ENCODE measurements at places on chromosomes 13 and 19. TPM values are rescaled to one million over a fixed set of nuclear protein-coding genes. Genes with fewer than 3 reads are reported as not detected.

The FRY gene
- 11.2 TPM for total RNA-seq

The ZNF737 gene
- total RNA-seq = 8.4 TPM

The CYP4F8 gene
- total RNA-seq = not detected

The CPAMD8 gene
- 1.1 TPM for total RNA-seq

The SYT3 gene
- not detected for total RNA-seq

The RNF17 gene
- not detected for total RNA-seq

The ZNF571 gene
- total RNA-seq = 2.4 TPM

The LILRA5 gene
- total RNA-seq = not detected

The LGALS14 gene
- not detected for total RNA-seq

The S1PR5 gene
- total RNA-seq = not detected

The LRRC25 gene
- not detected for total RNA-seq

The MYO16 gene
- total RNA-seq = under 0.01 TPM

The HDGFL2 gene
- 58.1 TPM for total RNA-seq

The VSIG10L gene
- total RNA-seq = 0.49 TPM

The LILRB5 gene
- not detected for total RNA-seq

The MYH14 gene
- not detected for total RNA-seq

The LILRB3 gene
- not detected for total RNA-seq

The DMPK gene
- total RNA-seq = 115 TPM

The LILRB1 gene
- total RNA-seq = not detected

The ZNF497 gene
- 1.2 TPM for total RNA-seq

The B3GNT3 gene
- not detected for total RNA-seq

The ZGLP1 gene
- total RNA-seq = 1.8 TPM

The NLRP5 gene
- total RNA-seq = not detected

The CBLC gene
- total RNA-seq = not detected

The CNN1 gene
- total RNA-seq = 8.4 TPM

The PSG4 gene
- total RNA-seq = 0.24 TPM

The ATP8A2 gene
- under 0.01 TPM for total RNA-seq

The C19orf67 gene
- total RNA-seq = not detected

The ZNF823 gene
- total RNA-seq = 4.3 TPM

The PSG11 gene
- not detected for total RNA-seq

The PODNL1 gene
- 7.2 TPM for total RNA-seq

The PALM gene
- total RNA-seq = 0.97 TPM

The SOX1 gene
- not detected for total RNA-seq
